ENCODE measurements at places on chromosomes 1 and 21.
A peak's percentile ranks its signal among the peaks of the same experiment; 100 is the strongest.

DNA sequence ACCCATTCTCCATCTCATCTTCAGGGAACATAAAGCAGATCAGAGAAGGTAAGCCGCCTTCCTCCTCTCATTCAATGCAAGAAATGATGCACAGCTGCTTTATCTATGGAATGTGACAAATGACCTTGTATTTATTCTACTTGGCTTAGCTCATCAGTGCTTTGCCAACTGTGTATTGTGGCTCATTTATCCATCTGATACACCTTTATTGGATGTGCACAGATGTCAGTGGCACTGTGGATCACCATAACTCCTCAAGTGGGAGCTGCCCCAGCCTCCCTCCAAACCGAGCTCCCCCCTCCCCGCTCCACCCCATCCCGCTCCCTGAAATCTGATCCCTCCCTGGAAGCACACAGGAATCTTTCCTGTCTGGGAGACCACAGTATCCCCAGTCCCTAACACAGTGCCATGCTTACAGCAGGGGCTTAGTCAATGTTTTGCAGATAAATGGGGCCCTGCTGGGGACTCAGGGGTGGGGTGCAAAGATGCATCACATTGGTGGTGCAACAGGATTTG is 156.0 kb upstream of the RAB4A start:
- DNase-seq, result no peak

GRCh38 chr1:12177156-12177998 is 10.6 kb downstream of the TNFRSF1B start:
- DNase-seq, result no peak

GRCh38 chr1:60149251-60149650 is 75.7 kb upstream of the C1orf87 start:
- DNase-seq, result peak; percentile 17

- no peak for DNase-seq
Measured at GRCh38 chr1:79692519-79692918, 686.0 kb upstream of the ADGRL4 start.

GRCh38 chr1:93328809-93329760 is 16.6 kb upstream of the DR1 start:
- DNase-seq, result no peak

DNA sequence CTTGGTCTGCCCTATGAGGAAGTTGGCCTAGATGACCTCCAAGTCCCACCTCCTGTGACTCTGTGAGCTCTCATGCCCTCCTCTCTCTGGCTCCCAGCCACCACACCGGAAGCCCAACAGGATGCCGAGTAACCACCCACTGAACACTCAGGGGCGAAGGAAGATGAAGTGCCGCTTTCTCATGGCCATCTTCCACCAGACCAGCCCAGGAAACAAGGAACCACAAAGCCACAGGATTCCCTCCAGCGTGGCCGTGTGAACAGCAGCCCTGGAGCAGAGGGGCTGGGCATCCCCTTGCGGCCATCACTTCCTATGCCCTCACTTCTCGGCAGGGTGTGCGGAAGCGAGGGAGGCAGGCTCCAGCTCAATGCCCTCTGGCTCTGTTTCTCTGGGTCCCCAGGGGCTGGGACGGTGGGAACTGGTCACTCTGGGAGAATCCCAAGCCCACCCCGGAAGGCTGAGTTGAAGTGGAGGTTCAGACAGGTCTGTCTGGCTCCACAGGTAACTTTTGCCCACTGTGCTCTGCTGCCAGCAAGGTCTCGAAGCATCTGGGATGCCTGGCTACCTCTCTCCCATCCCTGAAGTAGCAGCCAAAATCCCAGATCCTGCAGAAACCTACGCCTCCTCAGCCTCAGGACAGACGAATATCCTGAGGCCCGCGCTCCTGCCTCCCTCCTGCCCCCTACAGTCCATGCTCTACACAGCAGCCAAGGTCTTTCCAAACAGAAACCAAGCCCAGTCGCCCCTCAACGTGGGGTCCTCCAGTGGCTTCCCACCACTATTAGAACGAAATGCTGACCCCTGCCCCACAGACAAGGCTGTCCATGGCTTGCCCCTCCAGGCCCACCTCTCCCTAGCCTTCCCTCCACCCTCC is 44.2 kb upstream of the ECE1 start:
- peak; percentile 61 for DNase-seq

DNA sequence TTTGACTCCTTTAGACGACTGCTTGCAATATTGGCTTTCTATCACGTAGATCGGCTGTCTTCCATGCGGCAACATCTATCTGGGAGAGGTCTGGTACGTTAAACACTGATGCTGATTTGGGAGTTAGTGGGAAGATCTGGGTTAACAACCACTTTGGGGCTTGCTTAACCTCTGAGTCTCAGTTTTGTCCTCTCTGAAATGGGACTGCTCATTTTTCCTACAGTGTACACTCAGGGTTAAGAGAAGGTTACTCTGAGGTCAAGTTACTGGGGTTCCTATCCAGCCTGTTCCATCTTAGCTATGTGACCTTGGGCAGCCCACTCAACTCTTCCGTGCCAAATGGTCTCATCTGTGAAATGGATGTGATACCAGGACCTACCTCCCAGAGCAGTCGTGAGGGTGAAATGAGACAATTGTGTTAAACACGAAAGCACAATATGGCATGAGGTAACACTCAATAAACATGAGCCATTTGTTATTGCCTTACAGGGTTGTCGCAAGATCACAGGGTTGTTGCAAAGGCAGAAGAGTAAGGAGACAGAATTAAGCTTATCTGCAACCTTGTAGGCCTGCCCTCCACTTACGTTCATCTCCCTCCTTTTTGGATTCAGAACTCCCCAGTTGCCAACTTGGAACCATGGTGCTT is 5.6 kb downstream of the ABCA4 start:
- DNase-seq, result no peak

GRCh38 chr1:197510691-197511378 is 242.8 kb downstream of the CRB1 start:
- no peak for DNase-seq

GRCh38 chr1:59682396-59683080 is 132.2 kb upstream of the HOOK1 start:
- DNase-seq, result no peak

GRCh38 chr1:167191958-167192357 is 28.7 kb upstream of the POU2F1 start:
- no peak for DNase-seq

- DNase-seq, result peak; percentile 19
Measured at GRCh38 chr1:17617787-17618557, 78.5 kb downstream of the ARHGEF10L start.

DNA sequence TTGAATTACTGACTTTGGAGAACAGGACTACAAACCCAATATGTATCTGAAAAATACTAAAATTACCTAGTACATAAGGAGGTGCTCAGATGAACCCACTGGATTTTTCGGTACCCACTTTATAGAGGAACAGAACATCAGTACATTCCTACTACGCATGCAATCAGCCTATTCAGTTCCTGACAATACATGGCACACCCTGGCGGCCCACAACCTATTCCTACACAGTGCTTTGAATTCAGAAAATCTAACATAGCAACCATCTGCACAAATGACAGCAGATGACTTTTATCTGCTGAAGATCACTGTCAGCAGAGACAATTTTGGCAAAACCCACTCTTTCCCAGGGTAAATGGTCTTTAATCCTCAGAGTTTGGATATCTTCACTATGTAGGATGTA is 257.1 kb upstream of the GREM2 start:
- DNase-seq, result no peak

- DNase-seq, result no peak
Measured at GRCh38 chr1:36975642-36976041, 58.7 kb downstream of the GRIK3 start.

DNA sequence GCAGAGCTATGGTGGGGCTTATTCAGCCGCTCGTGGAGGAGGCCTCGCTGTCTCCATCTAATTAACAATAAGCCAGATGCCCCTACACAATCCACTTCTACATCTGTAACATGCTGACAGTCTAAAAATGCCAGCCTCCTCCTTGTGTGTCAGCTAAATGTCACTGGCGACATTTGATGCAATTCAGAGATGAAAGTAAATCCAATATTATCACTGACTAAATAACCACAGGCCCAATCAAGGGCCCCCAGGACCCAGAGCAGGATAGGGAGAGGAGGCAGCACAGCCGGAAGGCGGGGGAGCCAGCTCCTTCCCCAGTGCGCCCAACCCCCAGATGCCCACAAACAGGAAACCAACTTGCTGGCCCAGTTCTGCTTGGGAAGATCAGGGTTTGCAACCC is 76.6 kb downstream of the DMRTA2 start:
- DNase-seq, result no peak

GRCh38 chr21:45467221-45467779 is 62.3 kb downstream of the COL18A1 start:
- DNase-seq, result no peak

All from bronchial epithelial cell (primary cell).